Stimulated activated CD4-positive, alpha-beta T cell treated with anti-CD3 and anti-CD28 coated beads, TNF-alpha, amount 100 ng/mL, for 24 hours (primary cell): ENCODE measurements at places on chromosomes 12 and 14.

GRCh38 chr12:56631790-56632700, 1.9 kb upstream of the BAZ2A start:
- peak; percentile 37 for DNase-seq

DNA sequence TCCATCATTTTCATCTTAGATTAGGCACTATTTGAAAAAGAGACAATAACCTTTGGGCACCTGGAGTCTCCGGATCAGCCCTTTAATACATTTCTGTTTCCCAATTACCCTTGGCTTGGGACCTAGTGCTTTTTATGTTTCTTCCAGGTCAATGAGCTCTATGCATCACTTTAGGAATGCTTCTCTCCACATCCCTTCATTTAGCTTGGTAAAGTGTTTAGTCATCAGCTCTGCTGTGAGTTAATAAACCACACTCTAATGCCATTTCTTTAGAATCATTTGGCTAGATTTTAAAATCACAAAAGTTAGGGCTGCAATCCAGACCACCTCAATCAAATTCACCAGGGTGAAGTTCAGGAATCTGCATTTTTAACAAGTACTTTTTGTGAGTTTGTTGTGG, 41.7 kb downstream of the RASSF9 start:
- no peak for DNase-seq

DNA sequence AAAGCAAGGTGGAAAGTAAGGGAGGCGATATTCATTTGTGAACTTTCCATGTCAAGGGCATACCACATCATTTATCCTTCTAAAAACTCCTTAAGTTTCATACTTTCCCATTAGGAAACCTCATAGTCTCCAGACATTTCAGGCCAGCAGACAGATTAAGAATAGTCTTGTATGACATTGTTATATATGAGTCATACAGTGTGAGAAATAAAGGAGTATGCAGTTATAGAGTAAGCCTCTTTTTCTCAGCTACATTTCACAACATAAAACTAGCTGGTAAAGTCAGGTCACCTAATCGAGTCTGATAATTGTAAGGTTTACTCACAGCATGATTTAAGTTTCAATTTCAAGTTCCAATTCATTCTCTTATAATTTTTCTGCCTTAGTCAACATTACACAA, 164.3 kb downstream of the GRIP1 start:
- DNase-seq: no peak

- no peak for DNase-seq
These were observed 30.1 kb upstream of the TSPAN11 start for GRCh38 chr12:30896461-30896860.

DNA sequence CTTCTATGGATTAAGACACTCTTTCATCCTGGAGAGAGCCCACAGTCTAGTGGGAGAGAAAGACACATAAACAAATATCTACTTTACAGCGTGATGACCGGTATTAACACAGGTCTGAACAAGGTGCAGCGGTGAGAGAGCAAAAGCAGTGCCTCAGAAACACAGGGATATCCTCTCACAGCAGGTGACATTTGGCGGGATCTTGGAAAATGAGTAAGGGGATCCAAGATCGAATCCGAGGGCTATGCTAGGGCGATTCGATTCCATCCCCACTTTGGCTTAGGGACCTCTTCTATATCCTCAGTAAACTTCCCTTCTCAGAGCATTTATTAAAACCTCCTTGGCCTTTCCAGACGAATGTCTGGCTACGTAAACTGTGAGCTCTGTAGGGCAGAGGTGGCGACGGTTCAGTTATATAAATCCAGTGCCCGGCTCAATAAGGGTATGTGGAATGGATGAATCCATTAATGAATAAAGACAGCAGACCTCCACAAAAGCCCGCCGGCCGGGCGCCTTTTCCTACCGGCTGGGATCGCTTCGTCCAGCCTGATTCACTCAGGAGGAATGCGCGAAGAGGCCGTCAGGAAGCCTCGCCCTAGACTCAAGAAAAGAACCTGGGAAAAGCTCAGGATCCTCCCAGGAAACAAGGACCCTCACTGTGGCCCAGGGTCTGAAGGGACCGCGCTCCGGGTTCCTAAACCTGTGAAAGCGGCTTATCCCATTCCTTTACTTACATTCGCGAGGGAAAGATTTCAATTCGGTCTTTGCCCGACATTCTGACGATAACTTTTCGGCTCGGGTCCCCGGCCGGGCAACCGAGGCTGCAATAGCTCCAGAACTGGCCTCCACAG, 455 bp downstream of the ATP6V1D start:
- DNase-seq: no peak

DNA sequence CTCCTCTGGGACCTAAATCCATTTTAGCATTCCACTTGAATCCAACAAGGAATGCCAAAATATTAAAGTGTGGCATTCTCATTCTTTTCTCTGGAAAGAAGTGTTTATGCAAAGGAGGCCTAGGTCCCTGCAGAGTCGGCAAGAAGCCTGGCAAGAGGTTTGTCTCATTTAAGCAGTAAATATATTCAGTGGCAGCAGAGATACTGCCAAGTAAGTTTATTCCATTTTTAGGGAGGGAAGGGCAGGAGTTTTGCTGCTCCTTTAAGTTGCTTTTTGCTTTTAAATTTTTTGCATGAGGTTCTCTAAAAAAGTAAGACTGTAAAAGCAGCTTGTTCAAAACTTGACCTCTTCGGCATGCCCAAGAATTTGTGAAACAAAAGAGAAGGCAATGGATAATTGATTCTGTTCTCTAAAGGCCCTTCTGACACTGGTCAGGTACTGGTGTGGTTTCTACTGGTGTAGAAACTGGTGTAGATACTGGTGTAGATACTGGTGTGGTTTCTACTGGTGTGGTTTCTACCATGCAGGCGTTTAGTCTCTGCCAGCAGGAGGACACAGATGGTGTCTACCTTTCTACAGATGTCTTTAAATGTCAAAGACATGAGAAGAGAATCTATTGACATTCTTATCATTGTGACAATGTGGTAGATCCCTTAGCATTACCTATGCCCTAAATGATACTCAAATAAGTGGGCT, 107.3 kb downstream of the SAMD4A start:
- no peak for DNase-seq

DNA sequence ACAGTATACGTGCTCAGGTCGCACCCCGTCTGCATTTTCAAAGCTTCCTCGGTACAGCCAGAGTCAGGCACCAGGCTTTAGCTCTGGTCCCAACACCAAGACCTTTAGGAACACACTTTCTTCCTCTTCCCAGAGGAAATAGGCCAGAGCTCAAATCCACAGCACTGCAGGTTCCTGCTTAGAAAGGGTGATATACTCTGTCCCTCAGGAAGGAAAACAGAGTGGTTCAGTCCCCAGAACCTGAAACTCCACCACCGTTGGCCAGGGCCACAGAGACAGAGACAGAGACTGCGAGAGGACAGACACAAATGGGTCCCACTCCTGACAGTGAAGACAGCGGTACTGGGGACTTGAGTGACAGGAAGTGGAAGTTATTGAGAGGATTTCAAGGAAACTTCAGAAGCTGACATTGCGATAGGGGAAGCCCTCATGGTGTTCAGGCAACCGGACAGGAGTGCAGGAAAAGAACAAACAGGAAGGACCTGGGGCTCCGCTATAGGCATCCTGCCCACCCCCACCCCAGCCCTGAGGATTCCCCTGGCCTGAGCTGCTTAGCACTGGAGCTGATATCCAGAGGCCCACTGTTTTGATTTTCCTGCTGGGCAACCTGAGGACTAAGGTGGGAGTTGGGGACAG, 5.5 kb upstream of the KRT8 start:
- DNase-seq: no peak

GRCh38 chr12:76708296-76708695, 55.6 kb upstream of the ZDHHC17 start:
- DNase-seq: no peak

- DNase-seq: no peak
These were observed 146.7 kb downstream of the DYRK2 start for GRCh38 chr12:67795236-67795635.

DNA sequence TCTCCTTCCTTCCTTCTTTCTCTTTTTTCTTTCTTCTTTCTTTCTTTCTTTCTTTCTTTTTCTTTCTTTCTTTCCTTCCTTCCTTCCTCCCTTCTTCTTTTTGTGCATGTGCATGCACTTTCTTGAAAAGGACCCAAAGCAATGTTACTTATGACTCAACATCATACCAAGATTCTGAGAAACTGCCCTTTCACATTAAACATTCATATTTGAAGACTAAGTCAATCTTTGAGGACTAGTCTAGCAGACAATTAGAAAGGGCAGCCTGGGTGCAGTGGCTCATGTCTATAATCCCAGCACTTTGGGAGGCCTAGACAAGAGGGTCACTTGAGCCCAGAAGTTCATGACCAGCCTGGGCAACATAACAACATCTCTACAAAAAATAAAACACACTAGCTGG, 212.8 kb upstream of the KITLG start:
- DNase-seq: no peak

DNA sequence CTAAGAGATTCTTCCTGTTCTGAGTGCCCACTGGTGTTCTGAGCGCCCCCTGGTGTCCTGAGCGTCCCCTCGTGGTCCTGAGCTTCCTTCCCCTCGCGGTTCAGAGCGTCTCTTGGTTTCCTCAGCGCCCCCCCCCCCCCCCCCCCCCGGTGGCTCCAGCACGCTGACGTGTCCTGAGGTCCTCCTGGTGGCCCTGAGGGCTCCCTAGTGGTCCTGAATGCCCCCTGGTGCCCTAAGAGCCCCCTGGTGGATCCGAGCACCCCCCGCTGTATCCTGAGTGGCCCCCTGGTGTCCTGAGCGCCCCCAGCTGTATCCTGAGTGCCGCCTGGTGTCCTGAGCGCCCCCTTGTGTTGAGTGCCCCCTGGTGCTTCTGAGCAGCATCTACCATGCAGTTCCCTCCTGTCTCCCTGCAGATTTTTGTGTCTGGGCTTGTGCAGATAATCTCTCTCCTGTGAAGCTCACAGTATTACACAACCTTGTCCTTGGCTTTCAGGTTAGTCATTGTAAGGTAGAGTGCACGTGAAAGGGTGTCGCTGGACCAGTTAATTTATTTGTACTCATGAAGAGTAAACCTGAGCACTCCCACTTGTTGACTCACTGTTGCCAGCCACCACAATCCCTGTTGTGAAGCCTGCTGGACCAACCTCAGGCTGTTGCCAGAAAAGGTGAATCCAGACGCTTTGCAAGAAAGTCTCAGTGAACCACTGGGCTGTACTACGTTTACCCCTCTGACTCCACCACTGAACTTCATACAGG, 1168.4 kb downstream of the TMEM121 start:
- DNase-seq: peak; percentile 38

GRCh38 chr12:113912760-113913329, 53.3 kb downstream of the RBM19 start:
- peak; percentile 23 for DNase-seq

- no peak for DNase-seq
These were observed 12.5 kb downstream of the ISM2 start for GRCh38 chr14:77485901-77486678.

GRCh38 chr14:65772921-65773574, 360.5 kb downstream of the FUT8 start:
- DNase-seq: no peak

DNA sequence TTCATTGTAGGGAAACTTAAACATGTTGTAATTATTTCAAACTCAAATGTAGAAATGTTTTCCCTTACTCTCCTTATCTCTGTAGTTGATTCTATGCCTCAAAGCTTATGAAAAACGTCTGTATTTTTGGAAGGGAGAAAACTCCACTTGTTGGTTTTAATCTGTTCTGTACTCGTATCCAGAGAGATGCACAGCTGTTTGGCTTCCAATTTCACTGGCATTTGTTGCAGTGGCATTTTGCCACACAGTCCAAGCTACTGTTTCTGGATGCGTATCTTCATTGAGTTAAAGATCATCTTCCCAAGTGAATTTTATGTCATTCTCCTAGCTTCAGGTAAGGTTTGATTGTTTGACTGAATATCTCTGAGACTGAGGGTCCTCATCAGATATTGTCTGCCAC, 481.4 kb downstream of the TRHDE start:
- DNase-seq: no peak

DNA sequence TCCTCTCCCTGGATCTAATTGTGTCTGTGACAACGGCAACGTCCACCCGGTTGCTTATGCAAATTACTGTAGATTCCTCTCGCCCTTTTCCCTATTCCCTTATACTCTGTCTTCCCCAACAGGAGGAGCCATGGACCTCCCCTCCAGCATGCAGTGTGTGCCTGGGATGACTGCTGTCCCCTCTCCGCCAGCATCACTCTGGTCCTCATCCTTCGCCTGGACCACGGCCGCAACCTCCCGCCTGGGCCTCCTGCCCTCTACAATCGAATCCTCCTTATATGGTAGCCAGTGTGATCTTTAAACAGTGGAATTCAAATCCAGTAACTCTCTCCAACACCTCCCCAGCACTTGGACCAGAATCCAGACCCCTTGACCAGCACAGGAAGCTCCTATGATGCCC, 30.6 kb upstream of the PRIMA1 start:
- no peak for DNase-seq

DNA sequence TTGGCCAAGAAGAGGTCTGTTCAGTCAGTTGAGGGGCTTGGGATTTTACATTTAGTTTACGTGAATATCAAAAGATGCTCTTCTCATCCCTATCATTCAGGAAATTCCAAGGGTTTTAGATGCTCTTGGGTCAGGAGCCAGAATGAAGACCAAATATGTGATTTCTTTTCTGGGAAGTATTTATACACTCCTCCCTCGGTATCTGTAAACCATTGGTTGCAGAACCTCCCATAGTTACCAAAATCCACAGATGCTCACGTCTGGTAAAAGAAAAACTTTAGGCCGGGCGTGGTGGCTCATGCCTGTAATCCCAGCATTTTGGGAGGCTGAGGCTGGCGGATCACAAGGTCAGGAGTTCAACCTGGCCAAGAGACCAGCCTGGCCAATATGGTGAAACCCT, 75.9 kb downstream of the TNFAIP2 start:
- DNase-seq: no peak

DNA sequence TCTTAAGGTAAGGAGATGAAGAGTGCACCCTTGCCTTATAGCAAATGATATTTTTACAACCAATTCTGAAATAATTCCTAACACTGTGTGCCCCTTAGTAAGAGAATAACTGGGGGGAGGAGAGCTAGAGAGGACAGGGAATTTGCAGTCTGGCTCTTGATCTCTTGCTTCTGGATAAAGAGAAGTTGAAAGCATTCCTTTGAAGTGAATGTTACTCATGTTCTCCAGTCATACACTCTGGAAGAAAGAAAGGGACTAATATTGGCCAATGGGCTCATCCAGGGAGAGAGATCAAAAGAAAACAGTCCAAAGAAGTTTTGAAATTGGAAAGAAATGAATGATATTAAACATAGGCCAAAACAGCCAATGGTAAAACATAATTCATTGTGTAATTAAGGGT, 25.3 kb downstream of the C12orf75 start:
- DNase-seq: no peak

GRCh38 chr12:110754101-110754793, 11.6 kb upstream of the PPP1CC start:
- DNase-seq: no peak
